Natural killer cell treated with Interleukin-12 subunit alpha and Interleukin-12 subunit beta and Interleukin-15 and Interleukin-18, amount 100 ng/mL, for 72 hours (primary cell): ENCODE measurements at places on chromosomes 1 and 21. TPM values are rescaled to one million over a fixed set of nuclear protein-coding genes. Genes with fewer than 3 reads are reported as not detected.

TRIM63 gene
- not detected for total RNA-seq

TMEM200B gene
- total RNA-seq: not detected

NOS1AP gene
- total RNA-seq: not detected

PCAT6 gene
- total RNA-seq: 1.4 TPM

DNA sequence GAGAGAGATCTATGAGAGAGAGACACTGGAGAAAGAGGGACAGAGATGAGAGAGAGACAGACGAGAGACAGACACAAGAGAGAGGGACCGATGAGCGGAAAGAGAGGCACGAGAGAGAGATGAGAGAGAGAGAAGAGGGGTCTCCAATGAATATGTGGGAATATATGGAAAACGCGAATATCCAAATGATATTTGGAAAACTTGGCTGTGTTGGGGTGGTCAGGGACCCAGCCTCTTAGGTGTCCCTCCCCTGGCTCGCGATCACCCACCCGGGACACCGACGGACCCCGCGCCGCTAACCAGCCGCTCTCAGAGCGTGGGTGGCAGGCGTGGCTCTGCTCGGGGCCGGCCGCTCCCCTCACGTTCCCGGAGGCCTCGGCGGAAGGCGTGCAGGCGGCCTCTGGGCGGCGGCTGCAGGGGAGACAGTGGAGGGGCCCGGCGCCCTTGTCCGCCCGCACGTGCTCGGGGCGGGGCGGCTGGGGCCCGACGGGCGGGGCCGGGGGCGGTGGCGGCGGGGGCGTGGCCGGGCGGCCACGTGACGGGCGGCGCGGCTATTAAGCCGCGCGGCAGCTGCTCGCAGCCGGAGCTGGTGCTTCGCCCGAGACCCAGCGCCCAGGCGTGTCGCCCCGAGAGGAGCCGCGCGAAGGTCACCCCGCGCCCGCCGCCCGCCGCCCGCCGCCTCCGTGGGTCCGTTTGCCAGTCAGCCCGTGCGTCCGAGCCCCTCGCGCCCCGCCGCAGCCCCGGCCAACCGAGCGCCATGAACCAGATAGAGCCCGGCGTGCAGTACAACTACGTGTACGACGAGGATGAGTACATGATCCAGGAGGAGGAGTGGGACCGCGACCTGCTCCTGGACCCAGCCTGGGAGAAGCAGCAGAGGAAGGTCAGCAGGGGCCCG lies at the start of gene ACTN2:
TSS of gene ACTN2 (plus strand) at position 583 of the 898 bp plus-strand sequence. CDS start at position 758, 175 bp downstream.
- DNase-seq: no peak

DNA sequence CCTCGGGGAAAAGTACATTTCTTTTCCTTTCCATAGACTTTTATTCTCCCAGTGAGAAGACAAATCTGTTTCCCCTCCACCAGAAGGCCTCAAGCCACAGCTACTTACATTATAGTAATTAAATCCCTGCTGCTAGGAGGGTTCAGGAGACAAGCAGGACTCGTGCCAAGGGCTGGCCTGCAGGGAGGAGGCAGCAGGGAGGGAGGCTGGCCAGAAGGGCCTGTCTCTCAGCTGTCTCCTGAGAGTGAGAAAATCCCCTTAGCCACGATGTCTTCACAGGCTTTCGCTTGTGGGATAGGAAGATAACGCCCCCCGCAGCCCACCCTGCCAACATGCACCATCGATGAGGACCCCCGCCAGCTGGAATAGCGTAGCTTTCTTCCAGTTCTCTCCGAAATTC lies 14.0 kb downstream of the KCNN3 start:
- DNase-seq: no peak

DNA sequence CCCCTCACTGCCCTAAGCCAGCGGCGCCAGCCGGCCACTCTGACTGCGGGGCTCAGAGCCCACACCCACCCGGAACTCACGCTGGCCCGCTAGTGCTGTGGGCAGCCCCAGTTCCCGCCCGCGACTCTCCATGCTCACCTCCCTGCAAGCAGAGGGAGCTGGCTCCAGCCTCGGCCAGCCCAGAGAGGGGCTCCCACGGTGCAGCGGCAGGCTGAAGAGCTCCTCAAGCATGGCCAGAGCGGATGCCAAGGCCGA lies 41.5 kb downstream of the SLC2A1 start:
- no peak for DNase-seq

DNA sequence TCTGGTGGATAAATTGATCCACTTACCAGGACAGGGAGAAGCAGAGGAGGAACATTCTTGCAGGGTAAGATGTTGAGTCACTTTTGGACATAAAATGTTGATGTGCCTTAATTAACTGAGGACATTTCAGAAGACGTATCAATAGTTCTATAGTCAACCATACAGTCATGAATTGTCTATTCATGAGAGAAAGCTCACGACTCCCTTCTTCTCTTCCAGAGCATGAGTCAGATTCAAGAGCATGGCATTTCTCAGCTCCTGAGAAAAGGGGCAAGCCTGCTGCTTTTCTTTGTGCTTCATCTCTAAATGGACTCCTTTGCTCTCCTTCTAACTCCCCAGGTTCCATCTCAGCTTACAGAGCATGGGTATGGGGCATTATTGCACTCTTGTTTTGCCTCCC lies 55.7 kb downstream of the ADGRL4 start:
- DNase-seq: no peak

DNA sequence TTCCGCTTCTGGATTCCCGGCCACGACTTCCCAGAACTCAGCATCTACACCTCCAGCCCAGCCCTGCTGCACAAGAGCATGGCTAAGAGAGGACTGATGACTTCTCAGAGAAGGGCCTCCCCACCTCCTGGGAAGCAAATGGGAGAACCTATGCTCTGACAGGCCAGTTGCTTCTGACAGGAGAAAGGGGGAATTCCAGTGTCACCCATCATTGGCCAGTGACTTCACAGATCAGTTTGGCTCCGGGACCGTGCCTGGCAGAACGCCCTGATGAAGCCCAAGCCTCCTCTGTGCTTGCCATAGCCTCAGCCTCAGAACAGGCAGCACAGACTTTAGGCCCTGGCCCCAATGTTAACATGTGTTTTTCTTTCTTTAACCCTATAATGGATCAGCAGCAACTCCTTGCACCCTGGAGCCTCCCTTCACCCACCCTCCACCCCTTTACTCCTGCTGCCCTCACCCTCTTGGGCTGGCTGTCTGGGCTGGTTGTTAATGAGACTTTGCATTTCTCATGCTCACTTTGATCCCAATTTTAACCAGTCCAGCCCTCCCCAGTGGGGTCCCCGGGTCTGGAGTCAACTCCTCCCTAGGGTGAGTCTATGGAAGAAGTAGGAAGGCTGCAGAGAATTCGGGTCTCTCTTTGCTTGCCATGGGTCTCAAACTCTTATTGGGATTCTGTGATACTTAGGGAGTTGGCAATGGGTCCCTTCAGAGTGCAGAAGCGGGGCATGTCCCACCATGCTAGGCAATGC lies 42.7 kb upstream of the SLC30A1 start:
- no peak for DNase-seq

DNA sequence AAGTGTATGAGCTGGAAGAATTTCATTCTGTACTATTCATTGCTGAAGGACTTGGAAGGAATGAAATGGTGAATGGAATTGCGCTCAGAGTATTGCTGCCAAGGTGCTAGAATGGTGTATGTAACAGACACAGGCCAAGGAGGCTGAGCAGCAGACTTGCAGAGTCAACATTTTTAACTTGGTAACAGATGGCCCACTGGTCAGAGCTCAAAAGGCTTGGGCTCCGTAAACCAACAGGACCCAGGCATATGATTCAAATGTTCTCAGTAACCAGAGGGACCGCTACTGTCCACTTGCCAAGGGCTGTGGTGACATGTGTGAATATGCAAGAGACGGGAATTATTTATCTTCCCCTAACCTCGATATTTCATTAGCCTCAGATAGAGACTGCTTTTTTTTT lies 28.8 kb upstream of the PTGFRN start:
- no peak for DNase-seq

DNA sequence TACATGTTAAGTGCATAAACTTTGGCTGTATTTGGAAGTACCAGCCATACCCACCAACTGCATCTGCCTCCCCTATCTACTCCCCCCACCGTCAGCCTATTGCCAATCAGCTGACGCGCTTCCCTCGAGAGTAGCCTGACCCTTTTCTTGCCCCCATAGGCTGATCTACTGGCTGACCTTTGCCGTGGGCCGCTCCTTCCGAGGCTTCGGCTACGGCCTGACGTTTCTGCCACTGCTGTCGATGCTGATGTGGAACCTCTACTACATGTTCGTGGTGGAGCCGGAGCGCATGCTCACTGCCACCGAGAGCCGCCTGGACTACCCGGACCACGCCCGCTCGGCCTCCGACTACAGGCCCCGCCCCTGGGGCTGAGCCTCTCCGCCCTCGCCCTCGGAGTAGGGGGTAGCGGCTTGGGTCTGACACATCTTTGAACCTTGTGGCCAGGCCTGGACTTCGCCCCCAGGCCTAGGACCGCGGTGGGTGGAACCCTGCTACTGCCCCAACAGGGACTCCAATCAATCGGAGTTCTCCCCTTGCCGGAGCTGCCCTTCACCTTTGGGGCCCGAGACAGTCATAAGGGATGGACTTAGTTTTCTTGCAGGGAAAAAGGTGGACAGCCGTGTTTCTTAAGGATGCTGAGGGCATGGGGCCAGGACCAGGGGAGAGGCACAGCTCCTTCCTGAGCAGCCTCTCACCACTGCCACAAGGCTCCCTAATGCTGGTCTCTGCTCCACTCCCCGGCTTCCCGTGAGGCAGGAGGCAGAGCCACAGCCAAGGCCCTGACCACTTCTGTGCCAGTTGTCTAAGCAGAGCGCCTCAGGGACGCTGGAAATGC lies 4.0 kb downstream of the GLMP start:
- DNase-seq: peak; percentile 78

- DNase-seq: no peak
These were observed 18.1 kb downstream of the LRP8 start for GRCh38 chr1:53309802-53310201.

GRCh38 chr1:116374353-116375147 lies 1.5 kb downstream of the ATP1A1 start:
- no peak for DNase-seq
